GM23248 (cell line): ENCODE measurements at places on chromosomes 5 and 9.

DNA sequence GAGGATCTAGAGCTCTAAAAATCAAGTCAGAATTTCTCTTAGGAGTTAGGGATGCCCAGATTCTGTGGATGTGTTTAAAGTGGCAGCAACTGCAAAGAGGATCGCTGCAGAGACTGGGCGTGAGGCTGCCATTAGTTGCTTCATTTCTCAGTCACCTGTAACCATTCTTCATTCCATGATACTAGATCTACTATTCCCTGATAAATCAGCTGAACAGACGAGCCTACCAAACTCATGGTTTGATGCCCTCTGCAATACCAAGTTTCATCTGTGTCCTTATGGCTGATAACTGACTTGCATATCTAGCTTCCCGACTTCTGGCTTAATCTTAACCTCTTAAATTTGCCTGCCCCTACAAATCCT is 33.3 kb downstream of the UBE2R2 start:
- no peak for DNase-seq

GRCh38 chr9:35548571-35548970 is 56.5 kb upstream of the TESK1 start:
- peak; percentile 55 for DNase-seq

DNA sequence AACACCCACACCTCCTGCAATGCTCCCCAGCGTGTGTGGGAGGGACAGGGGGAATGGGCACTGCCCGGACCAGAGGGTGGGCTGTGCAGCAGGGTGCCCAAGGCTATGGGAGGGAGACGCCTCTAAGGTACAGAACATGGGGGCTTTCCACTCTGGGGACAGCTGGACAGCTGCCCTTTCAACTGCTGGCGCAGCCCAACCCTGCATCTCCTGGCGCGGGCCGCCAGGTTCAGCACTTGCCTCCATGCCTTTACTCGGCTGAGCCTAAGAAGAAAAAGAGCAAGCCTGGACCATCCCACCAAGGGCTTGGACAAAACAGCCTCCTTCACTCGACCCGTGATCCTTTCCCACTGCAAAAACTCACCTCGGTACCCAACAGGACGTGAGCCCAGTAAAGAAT is 15.0 kb downstream of the AK8 start:
- no peak for DNase-seq

DNA sequence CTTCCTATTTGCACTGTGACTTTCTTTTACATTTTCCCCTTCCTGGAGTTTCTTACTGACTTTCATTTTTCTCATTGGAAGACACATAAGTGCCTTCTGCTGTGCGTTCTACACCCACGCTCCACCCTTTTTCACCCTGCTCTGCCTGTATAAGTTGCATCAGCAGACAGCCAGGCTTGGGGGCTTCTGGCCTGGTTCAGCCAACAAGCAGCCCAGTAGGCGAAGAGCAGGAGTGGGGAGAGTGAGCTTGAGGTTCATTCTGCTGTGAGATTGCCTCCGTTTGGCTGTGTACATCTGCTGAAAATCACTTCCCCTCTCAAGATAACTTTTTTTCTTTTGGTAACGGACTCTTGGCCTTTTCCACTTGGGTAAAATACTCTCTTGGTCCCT is 38.4 kb downstream of the RASGRF2 start:
- no peak for DNase-seq

GRCh38 chr5:399296-400281 is 43.4 kb upstream of the EXOC3 start:
- DNase-seq, result peak; percentile 100

- peak; percentile 41 for DNase-seq
These were observed 1.1 kb upstream of the GNA14 start for GRCh38 chr9:77649109-77649812.

GRCh38 chr5:11292648-11293356 is 531.8 kb upstream of the DAP start:
- DNase-seq, result no peak

DNA sequence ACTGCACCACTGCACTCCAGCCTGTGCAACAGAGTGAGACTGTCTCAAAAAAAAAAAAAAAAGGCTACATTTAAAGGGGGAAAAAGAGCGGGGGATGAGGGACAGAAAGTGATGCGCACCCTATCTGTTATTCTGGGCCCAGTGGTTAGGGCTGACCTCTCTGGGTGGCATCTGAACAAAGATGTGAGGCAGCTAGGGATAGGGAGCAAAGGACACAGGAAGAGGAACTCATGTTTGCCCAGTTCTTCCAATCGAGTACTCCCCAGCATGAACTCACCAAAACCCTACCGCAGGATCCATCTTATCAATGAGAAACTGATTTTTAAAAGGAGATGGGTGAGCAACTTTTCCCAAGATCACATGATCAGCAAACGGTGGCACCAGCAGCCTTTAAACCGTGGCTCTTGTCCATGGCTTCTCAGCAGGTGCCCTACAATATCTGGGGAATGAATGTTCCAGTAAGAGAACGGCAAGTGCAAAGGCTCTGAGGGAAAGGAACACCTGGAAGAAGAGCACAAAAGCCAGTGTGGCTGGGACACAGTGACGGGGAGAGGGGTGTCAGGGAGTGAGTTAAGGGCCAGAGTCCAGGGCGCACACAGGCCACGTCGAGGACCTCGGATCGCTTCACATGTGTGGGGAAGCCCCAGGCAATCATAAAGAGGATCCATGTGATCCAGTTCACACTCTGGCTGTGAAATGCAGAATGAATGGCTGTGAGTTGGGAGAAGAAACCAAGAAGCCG is 22.0 kb downstream of the RAPGEF1 start:
- DNase-seq, result no peak

- DNase-seq, result no peak
These were observed 90.3 kb downstream of the AK8 start for GRCh38 chr9:132787748-132788159.

GRCh38 chr5:1068204-1068894 is 43.5 kb downstream of the SLC12A7 start:
- no peak for DNase-seq

DNA sequence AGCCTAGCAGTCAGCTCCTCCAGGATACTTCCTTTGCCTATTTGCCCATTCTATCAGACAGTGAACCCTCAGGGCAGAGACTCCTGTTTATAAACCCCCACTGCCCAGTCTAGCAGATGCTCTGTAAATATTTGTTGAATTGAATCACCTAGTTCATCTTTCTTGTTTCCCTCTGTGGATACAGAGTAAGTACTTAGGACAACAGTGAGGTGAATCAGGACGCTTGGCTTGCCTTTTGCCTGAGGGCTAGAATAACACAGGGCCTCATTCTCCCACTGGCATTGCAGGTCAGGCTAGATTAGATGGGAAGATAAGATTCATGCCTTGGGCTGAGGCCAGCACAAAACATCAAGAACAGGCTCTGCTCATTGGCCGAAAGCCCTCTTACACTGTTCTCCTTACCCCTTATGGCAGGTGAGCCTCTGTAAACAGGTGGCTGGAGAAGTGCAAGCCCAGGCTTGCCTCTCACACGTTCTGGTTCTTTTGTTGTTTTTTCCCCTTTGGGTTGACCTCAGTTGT is 22.2 kb downstream of the TNFSF8 start:
- peak; percentile 79 for DNase-seq

DNA sequence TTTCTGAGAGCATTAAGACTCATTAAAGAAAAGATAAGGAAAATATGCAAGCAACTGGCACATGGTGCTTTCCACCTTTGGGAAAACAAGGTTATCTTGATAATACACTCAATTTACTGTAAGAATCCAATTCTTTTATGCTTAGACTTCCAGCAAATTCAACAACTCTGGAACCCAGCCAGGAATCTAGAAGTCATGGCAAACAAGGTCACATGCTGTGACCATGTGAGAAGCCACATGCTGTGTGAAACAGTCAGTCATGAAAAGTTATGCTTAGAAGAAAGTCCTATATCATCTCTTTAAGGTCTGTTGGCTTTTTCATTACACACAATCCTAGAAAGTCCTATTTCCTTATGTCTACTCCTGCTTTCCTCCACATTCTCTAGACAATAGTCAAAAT is 581.8 kb upstream of the C9orf72 start:
- no peak for DNase-seq

DNA sequence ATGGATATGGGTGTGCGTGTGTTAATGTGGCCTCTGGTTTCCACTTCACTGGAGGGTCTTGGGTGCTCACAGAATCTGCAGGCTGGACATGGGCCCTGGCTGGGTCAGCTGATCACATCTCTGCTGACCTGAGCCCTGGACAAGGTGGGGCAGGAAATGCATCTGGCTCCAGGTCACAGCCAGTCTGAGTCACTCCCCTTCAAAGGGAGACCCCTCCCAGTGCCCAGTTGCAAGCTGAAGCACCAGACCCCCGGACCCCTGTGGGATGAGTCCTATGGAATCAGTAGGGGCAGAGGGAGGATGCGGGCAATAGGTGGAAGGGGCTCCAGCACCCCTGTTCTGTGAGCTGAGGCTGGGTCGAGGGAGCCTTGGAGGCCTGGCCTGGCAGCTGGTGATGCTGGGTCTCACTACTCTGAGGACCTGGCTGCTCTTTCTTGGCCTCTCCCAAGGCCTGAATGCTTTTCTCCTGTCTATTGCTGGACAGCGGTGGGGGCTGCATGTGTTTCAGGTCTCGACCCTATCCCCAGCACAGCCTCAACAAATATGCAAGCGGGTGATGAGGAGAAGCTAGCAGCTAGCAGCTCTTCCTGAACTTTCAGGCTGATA is 54.5 kb downstream of the PHF2 start:
- no peak for DNase-seq

- peak; percentile 92 for DNase-seq
These were observed 43.2 kb upstream of the ANKH start for GRCh38 chr5:14914623-14915260.

DNA sequence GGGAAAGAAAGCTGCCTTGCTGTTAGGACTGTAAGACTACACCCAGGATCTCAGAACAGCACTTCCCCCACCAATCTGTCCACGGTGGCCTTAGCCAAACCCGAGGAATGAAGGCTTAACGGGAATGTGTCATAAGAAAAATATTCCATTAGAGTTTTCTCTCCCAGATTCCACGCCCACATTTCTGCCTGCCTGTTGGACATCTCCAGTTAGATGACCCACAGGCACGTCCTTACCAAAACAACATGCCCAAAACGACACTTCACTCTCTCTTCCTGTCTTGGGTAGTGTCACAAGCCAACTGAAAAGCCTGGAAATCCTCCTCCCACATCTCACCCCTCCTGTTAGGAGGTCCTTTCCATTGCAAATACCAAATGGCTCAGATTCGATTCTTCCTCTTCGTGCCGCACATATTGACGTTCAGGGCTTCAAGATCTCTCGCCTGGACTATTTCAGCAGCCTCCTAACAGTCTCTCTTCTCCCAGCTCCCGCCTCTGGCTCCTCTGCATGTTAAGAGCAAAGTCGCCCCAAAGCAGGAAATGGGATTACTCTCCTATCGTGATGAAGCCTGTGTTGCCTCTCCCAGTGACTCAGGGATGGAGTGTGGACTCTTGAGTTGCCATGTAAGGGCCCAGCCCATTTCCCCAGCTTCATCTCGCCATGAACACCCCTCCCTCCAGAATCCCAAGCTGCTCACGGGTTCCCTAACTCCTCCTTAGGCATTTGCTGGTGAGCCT is 159.3 kb downstream of the NR3C1 start:
- peak; percentile 99 for DNase-seq

DNA sequence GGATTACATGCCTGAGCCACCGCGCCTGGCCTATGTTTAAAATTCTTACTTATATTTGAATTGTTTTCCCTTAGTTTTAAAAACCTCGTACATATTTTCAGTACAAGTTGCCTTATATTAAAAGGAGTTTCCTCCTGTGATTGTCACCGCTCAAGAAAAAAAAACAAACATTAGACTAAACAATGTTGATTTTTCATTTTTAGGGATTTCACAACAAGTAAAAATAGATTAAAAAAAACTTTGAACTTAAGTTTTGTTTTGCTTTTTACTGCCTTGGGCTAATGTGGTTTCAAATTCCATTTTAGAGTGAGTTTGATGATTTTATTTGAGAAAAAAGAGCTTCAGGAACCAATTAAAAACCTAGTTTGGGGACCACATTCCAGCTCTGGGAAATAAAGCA is 1196.6 kb upstream of the CDH18 start:
- DNase-seq, result no peak

DNA sequence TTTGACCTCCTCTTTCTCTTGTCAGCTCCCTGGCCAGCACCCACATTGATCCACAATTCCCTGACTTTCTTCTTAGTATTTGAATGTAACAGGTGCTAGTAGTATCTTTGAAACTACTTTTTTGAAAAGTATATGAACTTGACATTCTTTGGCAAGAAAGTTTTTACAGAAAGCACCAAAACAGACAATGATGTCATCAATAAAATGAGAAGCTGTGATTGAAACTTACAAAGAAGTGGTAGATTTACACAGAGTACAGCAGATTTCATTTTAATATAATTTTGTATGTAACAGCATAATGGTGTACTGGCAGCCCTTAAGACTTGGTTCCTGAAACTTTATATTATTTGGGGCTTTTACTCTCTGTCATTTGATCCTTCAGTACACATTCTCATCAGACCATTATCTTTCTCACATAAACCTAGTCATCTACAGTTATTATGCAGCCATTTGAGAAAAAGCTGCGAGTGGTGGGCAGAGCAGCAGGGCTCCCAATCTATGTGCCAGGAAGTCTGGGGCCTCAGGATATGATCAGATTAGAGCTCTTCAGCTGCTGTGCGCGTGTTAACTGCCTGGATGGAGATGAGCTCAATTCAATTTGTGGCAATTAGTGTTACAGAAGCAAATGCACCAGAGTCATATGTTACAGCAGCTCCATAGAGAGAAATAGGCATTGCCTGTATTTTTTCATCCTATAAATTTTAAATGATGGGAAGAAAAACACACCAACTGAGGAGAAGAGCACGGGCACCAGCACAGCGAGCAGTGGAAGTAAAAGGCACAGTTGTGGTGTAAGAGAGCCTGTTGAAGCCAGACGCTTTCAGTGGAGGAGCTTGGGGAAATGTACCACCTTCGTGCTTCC is 126.1 kb downstream of the STARD4 start:
- DNase-seq, result peak; percentile 19

DNA sequence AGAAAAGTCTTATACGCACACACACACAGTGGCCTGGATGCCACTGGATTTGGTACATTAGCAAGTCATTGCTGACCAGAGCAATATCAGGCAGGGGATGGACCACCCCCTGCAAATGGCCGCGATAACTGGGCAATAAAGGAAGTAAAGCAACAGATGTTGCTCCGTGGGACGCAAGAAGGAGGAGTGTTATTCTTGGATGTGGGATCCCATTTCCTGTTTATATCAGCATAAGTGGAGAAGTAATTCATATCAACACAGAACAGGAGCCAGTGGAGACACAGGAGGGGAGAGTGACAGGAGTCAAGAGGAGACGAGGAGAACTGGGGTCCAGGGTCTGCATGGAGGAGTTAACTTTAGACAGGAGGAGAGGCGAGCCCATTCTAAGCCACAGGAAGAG is 18.4 kb downstream of the RUFY1 start:
- DNase-seq, result no peak

- peak; percentile 15 for DNase-seq
These were observed 53.6 kb upstream of the APC start for GRCh38 chr5:112684121-112684520.

DNA sequence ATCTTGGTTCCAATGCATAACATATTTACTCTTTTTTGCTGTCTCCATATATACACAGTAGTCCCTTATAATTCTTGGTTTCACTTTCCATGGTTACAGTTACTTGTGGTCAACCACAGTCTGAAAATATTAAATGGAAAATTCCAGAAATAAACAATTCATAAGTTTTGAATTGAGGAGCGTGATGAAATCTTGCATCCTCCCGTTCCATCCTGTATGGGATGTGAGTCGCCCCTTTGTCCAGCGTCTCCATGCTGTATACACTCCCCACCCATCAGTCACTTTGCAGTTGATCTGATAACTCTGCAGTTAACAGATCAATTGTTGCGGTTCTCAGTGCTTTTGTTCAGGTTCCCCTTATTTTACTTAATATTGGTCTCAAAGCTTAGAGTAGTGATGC is 11.5 kb upstream of the FAF2 start:
- peak; percentile 72 for DNase-seq

- no peak for DNase-seq
These were observed 22.5 kb downstream of the FGD3 start for GRCh38 chr9:92969516-92970466.
